Liver (tissue), 10 donors: ENCODE measurements at places on chromosomes 2 and 18. TPM values are rescaled to one million over a fixed set of nuclear protein-coding genes. Genes with fewer than 3 reads are reported as not detected.

GRCh38 chr2:156124458-156124857, 208.1 kb downstream of the NR4A2 start:
- no peaks in the 10 kb centered on the region for H3K36me3 ChIP-seq
- H3K4me3 ChIP-seq, result no peak overlapping the region
- no peaks in the 10 kb centered on the region for H3K27me3 ChIP-seq
- no peak for DNase-seq
- no peak overlapping the region for H3K27ac ChIP-seq

- no peaks in the 10 kb centered on the region for H3K36me3 ChIP-seq
- H3K27me3 ChIP-seq, result no peaks in the 10 kb centered on the region
- H3K27ac ChIP-seq, result no peak overlapping the region
These were observed 1.3 kb upstream of the GREB1 start for GRCh38 chr2:11532416-11533055.

The PLGLB2 gene
- total RNA-seq, result 103 TPM

The CCDC121 gene
- total RNA-seq, result 2.5 TPM

DNA sequence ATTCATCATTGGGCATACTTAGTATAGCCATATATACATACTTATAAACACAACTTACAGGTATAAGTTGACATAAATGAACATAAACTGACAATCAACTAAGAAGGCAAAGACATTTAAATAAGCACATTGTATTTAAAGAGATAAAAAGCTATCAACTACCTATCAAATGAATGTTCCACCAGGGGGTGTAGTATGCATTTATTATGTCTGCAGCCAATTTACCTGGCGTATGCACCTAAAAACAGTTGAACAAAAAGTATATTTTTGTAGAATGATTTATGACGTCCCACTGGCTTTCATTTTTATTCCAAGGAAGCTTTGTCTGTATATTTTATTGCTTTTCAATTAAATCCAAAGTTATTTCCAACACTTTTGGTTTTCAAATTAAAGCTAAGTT, 323.5 kb downstream of the AFF3 start:
- H3K27ac ChIP-seq, result no peak overlapping the region
- no peaks in the 10 kb centered on the region for H3K27me3 ChIP-seq
- DNase-seq, result no peak
- no peak overlapping the region for H3K4me3 ChIP-seq
- H3K4me1 ChIP-seq, result peaks cover 4% of the 10 kb centered on the region

GRCh38 chr2:34316788-34317187, 717.7 kb upstream of the FAM98A start:
- no peaks in the 10 kb centered on the region for H3K4me1 ChIP-seq
- no peak for DNase-seq
- H3K27ac ChIP-seq, result no peak overlapping the region
- no peaks in the 10 kb centered on the region for H3K36me3 ChIP-seq
